ENCODE measurements at places on chromosomes 3 and 15.

DNA sequence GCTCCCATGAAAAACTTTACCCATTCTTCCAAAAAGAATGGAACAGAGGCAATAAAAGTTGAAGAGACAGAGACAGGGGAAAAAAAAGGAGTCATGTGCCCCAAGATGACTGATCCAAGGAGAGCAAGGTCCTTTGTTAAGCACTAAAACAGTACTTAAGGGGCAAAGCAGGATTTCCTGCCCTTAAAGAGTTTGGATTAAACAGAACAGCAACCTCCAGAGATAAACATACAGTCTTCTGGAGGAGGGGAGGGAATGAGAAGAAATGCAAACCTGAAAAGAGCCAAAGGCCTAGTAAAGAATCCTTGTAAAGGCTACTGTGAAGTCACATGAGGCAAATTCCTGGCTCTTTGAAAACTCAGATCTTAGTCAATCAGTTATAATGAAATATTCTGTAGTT is 38.2 kb downstream of the SHQ1 start:
- DNase-seq: no peak

- DNase-seq: no peak
Measured at GRCh38 chr3:183491109-183491922, 62.9 kb upstream of the MCF2L2 start.

- no peak for DNase-seq
Measured at GRCh38 chr3:135148398-135149020, 353.4 kb downstream of the EPHB1 start.

DNA sequence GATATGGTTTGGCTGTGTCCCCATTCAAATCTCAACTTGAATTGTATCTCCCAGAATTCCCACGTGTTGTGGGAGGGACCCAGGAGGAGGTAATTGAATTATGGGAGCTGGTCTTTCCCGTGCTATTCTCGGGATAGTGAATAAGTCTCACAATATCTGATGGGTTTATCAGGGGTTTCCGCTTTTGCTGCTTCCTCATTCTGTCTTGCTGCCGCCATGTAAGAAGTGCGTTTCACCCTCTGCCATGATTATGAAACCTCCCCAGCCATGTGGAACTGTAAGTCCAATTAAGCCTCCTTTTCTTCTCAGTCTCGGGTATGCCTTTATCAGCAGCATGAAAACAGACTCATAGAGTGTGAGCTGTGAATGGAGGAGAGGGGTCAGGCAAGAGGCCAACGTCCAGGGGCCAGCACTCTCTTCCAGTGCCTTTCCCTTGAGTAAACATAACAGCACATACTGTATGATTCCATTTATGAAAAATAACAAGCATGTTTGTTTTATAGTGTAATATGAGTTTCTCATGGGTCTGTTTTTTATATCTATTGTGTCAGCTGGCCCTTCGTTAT is 16.3 kb upstream of the LCTL start:
- DNase-seq: no peak

GRCh38 chr3:112366522-112366921 is 33.6 kb downstream of the CD200 start:
- no peak for DNase-seq

DNA sequence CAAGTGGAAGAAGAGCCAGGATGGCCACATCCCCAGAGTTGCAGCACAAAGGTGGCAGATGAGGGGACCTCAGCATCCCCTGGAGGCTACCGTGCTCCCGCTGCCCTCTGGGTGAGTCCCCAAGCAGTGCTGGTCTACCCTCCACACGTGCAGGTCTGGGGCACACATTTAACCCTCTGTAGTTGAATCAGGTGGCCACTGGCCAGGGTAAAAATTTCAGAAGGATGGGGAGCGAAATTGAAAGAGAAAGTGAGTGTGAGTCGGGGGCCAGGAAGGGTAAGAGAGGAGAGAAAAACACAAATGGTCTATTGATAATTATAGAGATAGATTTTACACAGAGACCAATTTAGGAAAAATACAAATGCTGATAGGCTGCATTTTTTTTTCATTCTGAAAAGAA is 139.5 kb upstream of the EIF1B start:
- no peak for DNase-seq

GRCh38 chr15:98838387-98839259 is 169.0 kb downstream of the PGPEP1L start:
- no peak for DNase-seq

GRCh38 chr3:30502742-30503073 is 103.7 kb upstream of the TGFBR2 start:
- DNase-seq: no peak

All from stimulated activated CD8-positive, alpha-beta memory T cell treated with anti-CD3 and anti-CD28 coated beads, Interleukin-15, amount 100 ng/mL, for 4 hours (primary cell).